ENCODE measurements at places on chromosomes 2 and 18. TPM values are rescaled to one million over a fixed set of nuclear protein-coding genes. Genes with fewer than 3 reads are reported as not detected.

The IL36RN gene
- total RNA-seq, result 0.15 TPM

The YIPF4 gene
- total RNA-seq, result 17.3 TPM

The FOXD4L1 gene
- not detected for total RNA-seq

The EFEMP1 gene
- total RNA-seq, result 215 TPM

The TRMT61B gene
- 8.4 TPM for total RNA-seq

The FER1L5 gene
- 0.34 TPM for total RNA-seq

The CPO gene
- total RNA-seq, result not detected
